ENCODE measurements at places on chromosomes 7 and 10.

- no peak for DNase-seq
Observed at GRCh38 chr10:13956826-13957225, 370.1 kb downstream of the PRPF18 start.

GRCh38 chr7:1864161-1864940 is 194.3 kb downstream of the ELFN1 start:
- no peak for DNase-seq

- DNase-seq, result no peak
Observed at GRCh38 chr10:124081547-124082140, 11.8 kb downstream of the CHST15 start.

DNA sequence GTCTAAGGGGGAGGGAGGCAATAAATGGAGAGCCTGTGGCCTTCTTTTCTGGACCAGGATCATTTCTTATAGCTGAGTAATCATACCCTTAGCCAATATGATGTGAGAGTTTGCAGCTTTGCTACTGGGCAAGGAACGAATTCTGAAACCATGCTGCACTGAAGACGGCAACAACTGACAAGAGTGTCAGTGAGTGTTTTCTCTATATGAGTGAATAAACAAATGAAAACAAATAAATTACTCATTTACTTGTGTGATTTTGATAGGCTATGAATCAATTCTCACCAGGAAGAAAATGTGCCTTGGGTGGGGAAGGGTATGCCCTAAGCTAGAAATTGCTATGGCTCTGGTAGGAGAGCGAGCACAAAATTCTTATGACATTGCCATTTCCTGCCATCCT is 79.4 kb upstream of the LRRN3 start:
- no peak for DNase-seq

GRCh38 chr7:105096306-105096705 is 82.3 kb downstream of the KMT2E start:
- no peak for DNase-seq

- no peak for DNase-seq
Observed at GRCh38 chr7:46715579-46715978, 794.5 kb upstream of the IGFBP3 start.

GRCh38 chr7:105196473-105196872 is 182.5 kb downstream of the KMT2E start:
- DNase-seq, result no peak

GRCh38 chr7:114084472-114085312 is 165.9 kb upstream of the PPP1R3A start:
- no peak for DNase-seq

GRCh38 chr10:73810735-73811465 is 498 bp downstream of the NDST2 start:
- DNase-seq, result peak; percentile 49

GRCh38 chr10:30491204-30491915 is 57.4 kb downstream of the MAP3K8 start:
- DNase-seq, result no peak

GRCh38 chr7:47502240-47502877 is 79.6 kb downstream of the TNS3 start:
- DNase-seq, result no peak

- DNase-seq, result no peak
Observed at GRCh38 chr10:80513106-80513505, 24.6 kb upstream of the SH2D4B start.

DNA sequence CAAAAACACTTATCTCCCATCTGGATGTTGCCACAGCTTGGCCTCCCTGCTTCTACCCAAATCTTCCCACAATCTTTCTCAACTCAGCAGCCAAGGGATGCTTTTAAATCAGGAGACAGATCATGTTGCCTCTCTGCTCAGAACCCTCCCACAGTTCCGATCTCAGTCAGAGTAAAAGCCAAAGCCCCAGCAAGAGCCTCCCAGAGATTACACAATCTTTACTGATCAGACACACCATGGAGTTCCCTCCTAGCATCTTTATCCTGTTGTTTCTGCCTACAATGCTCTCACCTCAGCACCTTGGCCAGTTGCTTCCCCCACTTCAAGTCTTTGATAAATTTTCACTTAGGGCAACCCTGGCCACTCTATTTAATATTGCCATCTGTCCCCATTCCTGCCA is 41.9 kb upstream of the ZNF33B start:
- DNase-seq, result no peak

DNA sequence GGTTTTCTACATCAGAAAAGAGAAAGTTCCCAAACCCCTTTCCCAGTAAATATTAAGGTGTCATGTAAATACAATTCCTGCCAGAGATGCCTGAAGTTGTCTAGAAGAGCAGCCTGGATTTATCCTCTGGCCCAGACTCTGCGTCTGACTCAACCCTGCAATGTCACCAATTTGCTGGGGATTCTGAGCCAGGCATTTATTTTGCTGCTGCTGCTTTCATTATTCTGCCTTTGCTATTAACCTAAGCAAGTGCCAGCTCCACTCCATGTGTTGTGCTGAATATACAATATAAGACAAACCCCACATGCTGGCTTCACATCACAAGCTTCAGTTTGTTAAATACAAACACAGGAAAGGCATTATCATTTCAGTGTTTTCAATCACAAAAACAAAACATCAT is 59.1 kb downstream of the ELAPOR2 start:
- no peak for DNase-seq

- DNase-seq, result no peak
Observed at GRCh38 chr7:104123786-104124185, 84.0 kb downstream of the ORC5 start.

GRCh38 chr10:114618722-114619121 is 39.4 kb downstream of the ABLIM1 start:
- DNase-seq, result no peak

DNA sequence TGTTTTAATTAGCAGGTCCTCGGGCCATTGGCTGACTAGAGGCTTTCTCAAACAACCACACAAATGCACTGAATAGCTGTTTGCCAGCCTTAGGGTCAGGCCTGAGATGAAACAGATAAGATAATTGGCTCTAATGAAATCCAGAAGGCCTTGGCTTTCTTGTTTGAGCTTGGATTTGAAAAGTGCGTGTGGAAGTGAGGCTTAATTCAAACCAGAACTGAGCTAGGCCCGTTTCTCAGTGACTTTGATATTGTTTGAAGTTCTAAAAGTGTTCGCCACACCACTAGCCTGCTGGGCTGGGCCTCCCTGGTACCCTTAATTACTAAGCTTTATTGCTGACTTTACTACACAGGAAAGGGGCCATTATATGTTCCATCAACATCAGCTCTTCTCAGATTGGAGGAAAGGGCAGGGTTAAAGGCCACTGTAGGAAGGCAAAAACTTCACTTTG is 270.6 kb downstream of the TWIST1 start:
- DNase-seq, result no peak

GRCh38 chr10:103197174-103197573 is 4.1 kb upstream of the NT5C2 start:
- DNase-seq, result no peak

DNA sequence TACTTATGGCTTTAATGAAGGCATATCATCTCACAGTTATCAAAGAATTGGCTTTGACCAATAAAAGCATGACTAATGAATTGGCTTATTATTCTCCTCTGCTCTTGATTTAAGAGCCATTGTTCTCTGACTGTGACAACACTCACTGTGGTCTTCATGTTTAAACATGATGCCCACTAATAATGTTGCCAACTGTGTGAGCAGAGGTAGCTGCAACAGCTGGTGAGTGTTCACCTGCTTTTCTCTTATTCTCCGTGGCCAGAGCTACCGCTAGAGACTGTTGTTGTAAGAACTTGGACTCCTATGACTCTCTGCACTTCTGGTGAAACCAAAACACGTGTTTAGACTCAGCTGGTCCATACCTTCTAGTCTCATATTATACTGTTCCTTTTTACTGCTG is 335.9 kb downstream of the XPNPEP1 start:
- DNase-seq, result no peak

- DNase-seq, result no peak
Observed at GRCh38 chr7:101865031-101865430, 47.6 kb downstream of the CUX1 start.

DNA sequence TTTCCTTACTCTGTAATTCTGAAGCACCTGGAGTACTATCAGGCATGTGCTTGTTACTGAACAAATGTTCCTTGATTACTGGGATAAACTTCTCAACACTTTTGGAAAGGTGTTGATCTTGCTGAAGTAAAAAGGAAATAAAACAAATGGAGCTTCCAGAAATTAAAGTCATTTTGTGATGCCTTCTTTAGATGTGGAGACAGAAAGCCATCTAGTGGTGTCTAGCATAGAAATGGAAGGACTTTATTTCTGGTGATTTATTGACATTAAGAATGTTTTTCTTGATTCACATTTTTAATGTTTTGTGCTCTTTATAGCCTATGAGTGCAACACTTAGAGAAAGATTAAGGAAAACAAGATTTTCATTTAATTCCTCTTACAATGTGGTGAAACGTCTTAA is 1.4 kb downstream of the SFR1 start:
- no peak for DNase-seq

DNA sequence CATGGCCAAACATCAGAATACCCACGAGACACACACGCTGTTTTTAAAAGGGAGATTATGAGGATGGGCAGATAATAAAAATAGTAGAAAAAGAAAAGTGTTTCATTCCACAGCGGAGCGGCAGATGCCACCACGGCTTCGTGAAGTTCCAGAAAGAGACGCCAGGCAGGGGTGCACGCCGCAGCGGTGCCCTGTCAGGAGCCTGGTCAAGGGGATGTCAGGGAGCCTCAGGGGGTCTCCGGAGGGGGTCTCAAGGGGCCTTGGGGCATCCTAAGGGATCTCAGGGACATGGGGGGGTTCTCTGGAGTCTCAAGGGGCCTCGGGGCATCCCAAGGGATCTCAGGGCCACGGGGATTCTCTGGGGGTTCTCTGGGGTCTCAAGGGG is 253.4 kb downstream of the ZMYND11 start:
- DNase-seq, result no peak

GRCh38 chr7:110645616-110646015 is 445.3 kb upstream of the LRRN3 start:
- no peak for DNase-seq

GRCh38 chr7:48088559-48089045 is 463 bp upstream of the UPP1 start:
- no peak for DNase-seq

- no peak for DNase-seq
Observed at GRCh38 chr10:72935361-72935760, 19.2 kb downstream of the PLA2G12B start.

GRCh38 chr7:151410405-151411390 is 860 bp upstream of the WDR86 start:
- DNase-seq, result no peak

DNA sequence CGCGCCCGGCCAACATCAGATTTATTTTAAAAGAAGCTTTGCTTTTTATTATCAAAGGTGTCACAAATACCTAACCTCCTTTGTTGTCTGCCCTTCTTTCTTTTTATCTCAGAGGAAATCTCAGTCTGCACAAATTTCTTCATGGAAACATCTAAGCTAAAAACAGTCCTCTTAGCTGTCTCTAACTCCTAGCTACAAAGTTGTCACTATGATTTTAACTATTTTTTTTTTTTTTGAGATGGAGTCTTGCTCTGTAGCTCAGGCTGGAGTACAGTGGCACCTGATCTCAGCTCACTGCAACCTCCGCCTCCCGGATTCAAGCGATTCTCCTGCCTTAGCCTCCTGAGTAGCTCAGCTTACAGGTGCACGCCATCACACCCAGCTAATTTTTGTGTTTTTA is 7.3 kb downstream of the TRA2A start:
- DNase-seq, result no peak

DNA sequence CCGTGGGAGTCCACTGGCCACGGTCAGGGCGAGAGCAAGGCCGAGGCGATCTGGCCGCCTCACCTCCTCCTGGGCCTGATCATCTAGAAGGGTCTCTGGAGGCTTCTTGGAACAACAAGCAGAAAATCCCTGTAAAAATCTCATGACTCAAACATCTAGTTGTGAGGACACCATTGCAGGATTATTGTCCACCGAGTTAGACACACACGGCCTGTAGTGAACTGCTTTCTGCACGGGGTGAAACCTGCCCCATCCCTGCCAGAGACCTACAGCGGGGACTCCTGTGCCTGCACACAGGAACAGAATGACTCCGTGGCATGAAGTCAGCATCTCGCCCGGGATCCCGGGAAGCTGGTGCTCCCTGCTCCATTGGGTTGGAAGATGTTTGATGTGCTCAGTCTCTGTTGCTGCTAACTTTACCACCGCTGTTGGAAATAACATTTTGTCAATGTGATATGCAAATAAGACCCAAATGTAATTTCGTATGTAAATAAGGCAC is 267.0 kb upstream of the TCERG1L start:
- DNase-seq, result no peak

DNA sequence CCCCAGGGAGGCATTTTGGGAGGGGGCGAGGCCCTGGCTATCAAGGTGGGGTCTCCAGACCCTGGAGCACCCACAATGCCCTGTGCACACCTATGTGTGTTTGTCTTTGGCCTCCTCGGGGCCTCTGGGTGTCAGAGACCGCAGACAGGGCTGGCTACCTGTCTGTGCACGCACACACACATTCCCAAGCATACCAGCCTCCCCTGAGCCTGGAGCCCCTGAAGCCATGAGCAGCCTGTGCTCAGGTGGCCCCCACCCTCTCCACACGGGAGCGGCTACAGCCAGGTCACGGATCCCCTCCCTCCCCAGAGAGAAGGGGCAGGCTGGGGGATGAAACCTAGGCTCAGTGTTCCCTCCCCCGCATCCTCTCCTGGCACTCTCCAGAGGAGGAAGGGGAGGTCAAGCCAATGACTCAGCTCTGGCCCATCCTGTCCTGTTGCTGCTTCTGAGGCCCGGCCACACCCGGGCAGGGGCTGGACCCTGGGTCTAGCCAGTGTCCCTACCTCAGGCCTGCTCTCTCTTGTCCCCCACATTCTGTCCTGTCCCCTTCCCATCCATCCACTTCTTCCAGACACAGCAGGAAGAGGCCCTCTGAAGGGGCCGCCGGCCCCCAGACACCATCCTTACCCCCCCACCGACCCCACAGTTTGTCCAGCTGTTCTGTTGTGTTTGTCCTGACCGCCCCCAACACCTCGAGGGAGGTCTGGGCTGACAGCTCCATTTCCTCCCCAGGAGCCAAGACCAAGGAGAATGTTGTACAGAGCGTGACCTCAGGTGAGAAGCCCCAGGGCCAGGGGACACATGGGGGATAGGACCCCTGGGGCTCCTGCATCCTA is 720 bp downstream of the SNCG start:
- DNase-seq, result no peak

DNA sequence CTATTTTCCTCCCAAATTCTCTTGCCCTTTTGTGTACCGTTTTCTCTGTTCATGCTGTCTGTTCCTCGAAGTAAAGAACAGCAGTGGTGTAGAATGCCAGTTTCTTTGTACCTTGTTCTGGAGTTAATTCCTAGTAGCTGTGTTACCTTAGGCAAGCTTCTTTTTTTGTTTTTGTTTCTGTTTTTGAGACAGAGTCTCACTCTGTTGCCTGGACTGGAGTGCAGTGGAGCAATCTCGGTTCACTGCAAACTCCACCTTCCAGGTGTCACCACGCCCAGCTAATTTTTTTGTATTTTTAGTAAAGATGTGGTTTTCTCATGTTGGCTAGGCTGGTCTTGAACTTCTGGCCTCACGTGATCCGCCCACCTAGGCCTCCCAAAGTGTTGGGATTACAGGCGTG is 221.2 kb downstream of the BBS9 start:
- DNase-seq, result no peak

DNA sequence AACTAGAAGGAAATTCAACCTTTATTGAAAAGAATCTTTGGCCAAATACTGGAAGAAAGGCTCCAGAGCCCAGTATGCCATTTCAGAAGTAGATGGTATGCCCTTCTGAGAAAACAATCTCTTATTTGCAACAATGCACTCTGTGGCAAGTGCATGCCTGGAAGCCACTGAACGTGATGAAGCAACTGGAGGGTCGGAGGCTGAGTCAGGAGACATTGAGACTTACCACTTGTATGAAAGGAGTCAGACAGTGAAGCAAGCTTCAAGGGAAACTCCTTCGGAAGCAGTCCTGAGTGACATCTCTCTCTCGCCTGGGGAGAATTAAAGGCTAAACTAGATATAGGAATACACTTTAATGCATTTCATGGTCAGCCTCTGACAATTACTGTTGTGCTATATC is 353.7 kb downstream of the NRG3 start:
- DNase-seq, result no peak

Measured in stimulated activated CD4-positive, alpha-beta T cell treated with anti-CD3 and anti-CD28 coated beads, Interleukin-1b, Interleukin-23, amount 100 ng/mL, for 4 hours (primary cell).